Activated gamma-delta T cell treated with Interleukin-2 at 50 U/mL for 16 hours (primary cell): ENCODE measurements at places on chromosomes 5 and 9.

GRCh38 chr5:80917631-80918030 lies 42.5 kb upstream of the RASGRF2 start:
- no peak for DNase-seq

- no peak for DNase-seq
Observed at GRCh38 chr9:107213080-107213479, 70.0 kb upstream of the RAD23B start.

DNA sequence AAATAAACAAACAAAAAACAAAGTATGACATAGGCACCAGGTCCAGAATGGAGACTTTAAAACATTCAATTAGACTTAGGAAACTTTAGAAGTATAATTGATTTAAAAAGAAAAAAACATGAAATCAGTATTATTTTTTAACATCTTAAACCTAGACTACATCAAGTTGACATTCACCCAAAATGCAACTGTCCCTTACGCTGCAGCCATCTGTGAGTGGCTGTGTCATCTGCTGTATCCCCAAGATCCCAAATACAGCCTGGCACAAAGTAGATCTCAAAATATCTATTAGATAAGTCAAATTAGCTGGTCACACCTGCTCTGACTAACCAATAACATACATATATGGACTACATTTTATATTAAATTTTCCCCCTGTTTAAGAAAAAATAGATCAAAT lies 7.8 kb downstream of the TTLL11 start:
- DNase-seq = no peak

- no peak for DNase-seq
Observed at GRCh38 chr5:150055326-150056074, 30.9 kb downstream of the CSF1R start.

- DNase-seq = no peak
Observed at GRCh38 chr5:5383461-5383860, 39.0 kb upstream of the ICE1 start.

DNA sequence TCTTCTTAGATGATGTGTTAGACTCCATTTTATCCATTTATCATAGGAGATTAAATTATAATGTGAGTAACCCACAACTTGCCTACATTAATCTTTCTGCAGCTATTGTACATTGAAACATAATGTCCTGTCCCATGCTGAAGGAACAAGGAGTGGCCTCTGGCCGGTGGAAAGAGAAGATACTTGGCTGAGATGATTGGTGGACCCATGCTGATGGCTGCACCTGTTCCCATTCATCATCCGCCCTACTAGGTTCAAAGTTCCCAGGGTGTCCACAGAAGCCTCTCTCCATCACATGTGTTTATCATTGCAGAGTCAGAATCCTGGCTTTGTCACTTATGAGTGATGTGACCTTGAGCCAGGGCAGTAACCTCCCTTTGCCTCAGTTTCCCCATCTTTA lies 24.7 kb downstream of the FBXL7 start:
- no peak for DNase-seq

DNA sequence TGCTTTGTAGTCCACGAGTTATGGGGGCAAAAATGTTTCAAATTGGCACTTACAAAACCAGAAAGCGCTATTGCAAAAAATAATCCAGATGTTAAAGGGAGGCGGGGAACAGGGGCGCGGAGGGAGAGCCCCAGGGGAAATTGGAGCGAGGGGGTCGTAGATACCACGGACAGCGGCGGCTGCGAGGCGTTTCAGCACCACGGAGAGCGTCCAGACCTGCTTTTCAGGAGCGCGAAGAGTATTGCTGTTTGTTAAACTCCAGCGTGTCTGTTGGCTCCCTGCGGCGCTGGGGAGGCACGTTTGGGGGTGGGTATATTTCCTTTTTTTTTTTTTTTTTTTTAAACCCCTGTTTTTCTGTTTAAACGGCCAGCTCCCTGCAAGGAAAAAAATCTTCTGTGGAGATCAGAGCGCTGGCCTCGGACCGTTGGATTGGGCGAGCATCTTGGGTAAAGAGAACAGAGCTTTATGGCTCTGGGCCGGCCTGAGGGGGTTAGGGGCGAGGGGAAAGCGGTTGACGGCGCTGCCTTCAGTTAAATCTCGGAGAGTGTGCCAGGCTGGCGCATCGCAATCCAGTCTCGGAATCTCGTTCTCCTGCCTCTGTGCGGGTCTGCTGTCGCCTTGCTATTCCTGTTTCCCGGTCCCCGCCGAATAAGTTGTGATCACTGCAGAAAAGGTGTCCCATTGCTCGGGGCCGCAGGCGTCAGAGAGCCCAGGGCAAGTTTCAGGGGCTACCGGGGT lies at the start of gene GLRA1:
GLRA1 (minus strand) TSS at position 288 of the 738 bp plus-strand sequence. CDS start 302 bp downstream, outside the sequence.
- DNase-seq = peak; percentile 20

GRCh38 chr5:17089690-17090089 lies 127.7 kb upstream of the BASP1 start:
- DNase-seq = no peak

DNA sequence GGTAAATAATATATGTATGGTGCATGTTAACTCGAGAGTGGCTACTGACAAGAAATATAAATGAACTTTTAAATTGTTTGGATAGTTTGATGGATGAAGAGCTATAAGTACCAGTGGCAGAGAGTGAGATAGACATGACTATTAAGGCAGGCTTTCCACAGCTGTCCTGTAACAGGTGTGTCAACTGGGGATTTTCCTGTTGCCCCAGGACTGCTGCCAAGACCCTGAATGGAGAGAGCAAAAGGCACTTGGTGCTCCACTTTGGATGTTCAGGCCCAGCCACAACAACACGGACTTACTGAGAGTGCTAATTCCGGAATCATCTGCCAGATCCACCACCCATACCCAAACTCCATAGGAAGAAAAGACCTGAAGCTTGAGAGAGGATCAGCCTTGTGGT lies 215.1 kb downstream of the SEC61B start:
- no peak for DNase-seq

GRCh38 chr5:53476531-53477480 lies 3.6 kb upstream of the FST start:
- DNase-seq = no peak

GRCh38 chr5:157610990-157611389 lies 35.4 kb upstream of the ADAM19 start:
- no peak for DNase-seq

DNA sequence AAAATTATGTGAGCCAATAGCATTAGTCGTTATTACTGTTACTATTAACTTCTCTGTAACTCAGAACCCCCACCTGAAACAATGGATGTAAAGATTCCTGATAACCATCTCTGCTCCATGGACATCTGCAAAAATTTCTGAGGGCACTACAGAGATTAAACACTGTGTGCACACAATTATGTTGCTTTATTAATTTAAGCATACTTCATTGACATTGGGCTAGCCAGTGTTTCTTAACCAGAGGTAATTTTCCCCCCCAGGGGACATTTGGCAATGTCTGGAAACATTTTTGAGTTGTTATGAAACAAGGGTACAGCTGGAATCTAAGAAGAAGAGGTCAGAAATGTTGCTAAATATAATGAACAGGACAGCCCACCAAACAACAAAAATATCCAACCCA lies 19.3 kb downstream of the SLIT3 start:
- no peak for DNase-seq

DNA sequence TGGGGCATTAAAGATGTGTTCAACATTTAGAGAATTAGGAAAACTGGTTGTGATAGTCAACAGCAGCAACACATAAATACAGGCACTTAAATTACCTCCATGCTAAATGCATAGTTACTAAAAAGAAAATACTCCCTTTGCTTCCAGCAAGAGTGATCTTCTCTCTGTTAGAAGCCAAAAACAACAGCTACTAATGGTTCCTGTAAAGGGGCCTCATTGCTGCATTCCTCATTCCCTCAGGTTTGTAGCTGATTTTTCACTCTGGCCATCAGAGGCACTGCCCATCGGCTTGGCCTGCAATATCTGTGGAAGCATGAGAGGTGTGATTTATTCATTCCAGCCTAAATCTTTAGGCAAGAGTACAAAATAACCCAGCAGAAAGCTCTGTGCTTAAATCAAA lies 466.0 kb upstream of the ADAMTS16 start:
- no peak for DNase-seq

GRCh38 chr9:33676746-33677505 lies 118.4 kb upstream of the PRSS3 start:
- peak; percentile 10 for DNase-seq

GRCh38 chr9:82021198-82021597 lies 32.6 kb downstream of the SPATA31D1 start:
- DNase-seq = no peak

- no peak for DNase-seq
Observed at GRCh38 chr9:115900698-115901097, 252.9 kb upstream of the PAPPA start.

DNA sequence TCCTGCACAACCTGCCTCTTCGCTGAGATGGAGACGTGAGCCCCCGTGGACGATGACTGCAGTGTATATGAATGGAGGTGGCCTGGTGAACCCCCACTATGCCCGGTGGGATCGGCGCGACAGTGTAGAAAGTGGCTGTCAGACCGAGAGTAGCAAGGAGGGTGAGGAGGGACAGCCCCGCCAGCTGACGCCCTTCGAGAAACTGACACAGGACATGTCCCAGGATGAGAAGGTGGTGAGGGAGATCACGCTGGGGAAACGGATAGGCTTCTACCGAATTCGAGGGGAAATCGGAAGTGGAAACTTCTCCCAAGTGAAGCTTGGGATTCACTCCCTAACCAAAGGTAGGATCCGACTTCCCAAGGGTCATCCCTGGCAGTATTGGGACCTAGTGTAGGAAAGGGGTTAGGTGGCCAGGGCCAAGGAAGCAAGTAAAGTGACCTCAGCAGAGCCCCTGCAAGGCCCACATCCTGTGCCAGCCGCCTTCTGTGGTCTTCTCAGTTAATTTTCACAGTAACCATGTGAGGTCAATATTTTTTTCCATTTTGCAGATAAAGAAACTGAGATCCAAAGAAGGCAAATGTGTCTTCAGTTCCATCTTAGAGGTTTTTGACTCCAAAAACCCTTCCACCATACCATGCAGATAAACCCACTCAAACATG lies 53.8 kb downstream of the NIM1K start:
- DNase-seq = no peak

- DNase-seq = no peak
Observed at GRCh38 chr5:59178482-59178881, 595.6 kb downstream of the RAB3C start.

- DNase-seq = no peak
Observed at GRCh38 chr5:111694133-111694532, 62.9 kb downstream of the NREP start.

DNA sequence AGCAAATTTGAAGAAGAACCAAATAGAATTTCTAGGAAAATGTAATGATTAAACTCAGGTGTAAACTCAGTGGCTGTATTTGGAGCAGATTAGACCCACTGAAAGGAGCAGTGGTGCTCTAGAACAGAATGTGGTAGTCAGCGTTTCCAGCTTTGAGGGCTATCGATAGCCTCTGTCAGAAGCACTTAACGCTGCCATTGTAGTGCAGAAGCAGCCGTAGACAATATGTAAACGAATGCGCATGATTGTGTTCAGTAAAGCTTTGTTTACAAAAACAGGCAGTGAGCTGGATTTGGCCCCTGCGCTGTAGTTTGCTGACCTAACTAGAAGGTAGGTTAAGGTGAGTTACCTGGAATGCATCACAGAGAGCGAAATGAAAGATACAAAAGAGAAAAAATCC lies 72.0 kb downstream of the FAM78A start:
- DNase-seq = no peak

GRCh38 chr5:91175708-91176107 lies 207.4 kb downstream of the ARRDC3 start:
- DNase-seq = no peak

DNA sequence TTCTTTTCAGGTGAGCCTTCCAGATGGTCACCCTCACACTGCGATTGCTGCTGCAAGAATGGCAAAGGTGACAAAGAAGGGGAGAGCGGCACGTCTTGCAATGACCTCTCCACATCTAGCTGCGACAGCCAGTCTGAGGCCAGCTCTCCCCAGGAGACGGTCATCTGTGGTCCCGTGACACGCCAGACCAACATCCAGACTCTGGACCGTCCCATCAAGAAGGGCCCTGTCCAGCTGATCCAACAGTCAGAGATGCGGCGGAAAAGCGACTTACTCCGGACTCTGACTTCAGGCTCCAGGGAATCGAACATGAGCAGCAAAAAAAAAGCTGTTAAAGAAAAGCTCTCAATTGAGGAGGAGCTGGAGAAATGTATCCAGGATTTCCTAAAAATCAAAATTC lies 303.0 kb downstream of the KCTD16 start:
- no peak for DNase-seq

GRCh38 chr5:62938927-62939326 lies 360.3 kb downstream of the LRRC70 start:
- DNase-seq = no peak

DNA sequence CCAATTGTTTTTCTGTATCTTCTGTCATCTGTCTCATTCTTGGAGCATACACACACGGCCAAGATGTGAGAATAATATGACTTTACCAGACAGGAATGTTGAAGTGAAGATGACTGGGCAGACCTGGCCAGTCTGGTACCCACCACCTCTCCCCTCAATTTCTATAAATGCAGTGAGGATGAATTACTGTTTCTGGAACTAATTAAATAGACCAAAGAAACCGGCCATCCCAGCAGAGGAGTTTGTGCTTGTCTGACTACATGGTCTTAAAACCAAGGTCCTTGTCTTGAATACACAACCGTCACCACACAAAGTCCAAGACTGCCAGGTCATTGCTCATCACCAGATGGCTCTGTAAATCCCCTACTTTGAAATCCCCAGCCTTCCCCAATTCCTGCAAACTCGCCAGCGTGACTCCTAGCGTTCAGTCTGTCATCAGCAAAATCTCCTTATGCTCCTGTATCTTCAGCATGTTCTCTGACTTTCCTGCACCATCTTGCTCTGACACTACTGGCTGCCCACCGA lies 147.2 kb downstream of the PDE4D start:
- DNase-seq = no peak

DNA sequence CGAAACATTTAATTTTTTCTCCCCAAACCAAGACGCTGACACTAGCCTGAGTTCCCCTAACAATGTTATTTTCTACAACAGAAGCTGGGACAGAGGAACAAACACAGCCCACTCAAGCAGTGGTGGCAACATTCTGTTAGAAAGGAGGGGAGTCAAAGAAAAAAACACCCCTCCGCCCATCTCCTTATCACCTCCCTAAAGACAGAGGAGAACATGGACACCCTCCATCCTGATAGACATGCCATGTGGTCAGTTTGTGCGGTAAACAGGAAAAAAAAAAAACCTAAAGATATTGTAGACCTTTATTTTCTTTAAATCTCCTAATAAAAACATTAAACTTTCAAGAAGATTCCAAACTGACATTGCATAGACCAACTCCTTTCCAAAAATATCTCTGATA lies 2.9 kb upstream of the DPM2 start:
- no peak for DNase-seq
